ENCODE measurements at places on chromosomes 7 and 10.

DNA sequence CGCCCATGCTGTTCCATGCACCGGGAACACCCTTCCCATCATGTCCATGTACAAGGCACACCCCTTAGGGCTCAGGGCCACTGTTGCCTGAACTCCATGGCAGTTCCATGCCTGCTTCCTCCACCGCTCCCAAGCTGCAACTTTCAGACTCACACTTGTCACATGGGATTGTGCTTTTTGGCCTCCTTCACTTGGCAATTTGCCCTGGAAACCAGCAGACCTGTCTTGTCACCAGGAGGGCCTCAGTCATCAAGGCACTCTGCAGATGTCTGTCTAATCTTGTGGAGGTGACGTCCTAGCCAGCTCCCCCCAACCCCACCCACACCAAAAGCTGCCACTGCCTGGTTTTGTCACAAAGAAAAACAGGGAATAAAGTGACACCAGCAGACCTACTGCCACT lies 47.5 kb downstream of the CARD11 start:
- DNase-seq: no peak

DNA sequence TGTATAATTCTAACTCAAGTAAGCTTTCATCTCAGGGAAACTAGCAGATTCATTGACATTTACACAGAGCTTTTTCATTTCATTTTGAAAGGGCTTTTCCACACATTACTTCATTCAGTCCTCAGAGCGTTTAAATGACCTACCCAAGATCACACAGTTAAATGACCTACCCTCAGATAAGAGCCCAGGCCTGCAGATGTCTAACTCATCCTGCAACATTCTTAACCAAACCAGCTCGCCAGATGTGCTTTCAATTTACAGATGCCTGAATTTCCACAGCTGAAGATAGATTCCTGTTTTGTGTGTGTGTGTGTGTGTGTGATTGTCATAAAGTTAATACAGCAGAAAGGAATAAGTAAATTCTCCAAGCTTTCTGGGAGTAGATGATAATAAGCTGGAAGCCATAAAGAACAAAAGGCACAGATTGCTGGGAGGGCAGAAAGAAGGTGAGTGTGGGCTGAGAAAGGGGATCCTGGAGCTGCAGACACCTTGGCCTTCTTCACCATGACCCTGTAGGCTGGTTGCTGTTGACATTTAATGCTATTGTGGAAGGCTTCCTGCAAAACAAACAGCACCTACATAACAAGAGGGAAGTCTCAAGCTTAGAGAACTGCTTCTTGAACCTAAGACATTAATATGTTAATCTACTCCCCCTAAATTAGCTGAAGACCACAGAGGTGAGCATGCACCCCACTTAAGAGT lies 489.7 kb upstream of the CELF2 start:
- no peak for DNase-seq

GRCh38 chr10:19154375-19154774 lies 105.8 kb downstream of the MALRD1 start:
- no peak for DNase-seq

GRCh38 chr10:31599626-31600504 lies 280.8 kb downstream of the ZEB1 start:
- no peak for DNase-seq

- no peak for DNase-seq
Observed at GRCh38 chr10:5615316-5615715, 51.1 kb downstream of the ASB13 start.

- DNase-seq: no peak
Observed at GRCh38 chr10:64733980-64734379, 1212.8 kb downstream of the REEP3 start.

- DNase-seq: no peak
Observed at GRCh38 chr10:35216303-35216905, 89.8 kb downstream of the CREM start.

- no peak for DNase-seq
Observed at GRCh38 chr10:31978156-31978483, 49.5 kb upstream of the ARHGAP12 start.

DNA sequence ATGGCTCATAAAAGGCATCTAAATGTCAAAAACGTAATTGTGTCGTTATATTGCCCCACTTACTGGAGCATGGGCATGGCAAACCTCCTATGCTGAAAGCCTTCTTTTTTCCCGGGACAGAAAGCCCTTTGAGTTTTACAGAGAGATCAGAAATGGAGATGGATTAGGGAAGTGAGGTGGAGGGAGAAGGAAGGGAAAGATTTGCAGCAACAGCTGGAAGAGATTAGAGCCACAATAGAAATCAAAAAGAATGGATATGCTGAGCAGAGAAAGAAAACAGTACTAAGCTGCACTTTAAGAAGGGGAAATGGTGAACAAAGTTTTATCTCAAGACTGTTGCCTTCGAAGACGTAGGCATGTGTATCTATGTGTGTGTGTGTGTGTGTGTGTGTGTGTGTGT lies 97.2 kb upstream of the PCGF5 start:
- DNase-seq: no peak

- DNase-seq: no peak
Observed at GRCh38 chr7:116780966-116781365, 81.4 kb upstream of the CAPZA2 start.

GRCh38 chr10:6062101-6062771 lies at the start of gene IL2RA:
TSS of gene IL2RA (minus strand) at chr10:6062367. CDS start at chr10:6062151, 216 bp downstream.
- DNase-seq: peak; percentile 52

GRCh38 chr7:111180338-111180737 lies 89.4 kb downstream of the LRRN3 start:
- no peak for DNase-seq

DNA sequence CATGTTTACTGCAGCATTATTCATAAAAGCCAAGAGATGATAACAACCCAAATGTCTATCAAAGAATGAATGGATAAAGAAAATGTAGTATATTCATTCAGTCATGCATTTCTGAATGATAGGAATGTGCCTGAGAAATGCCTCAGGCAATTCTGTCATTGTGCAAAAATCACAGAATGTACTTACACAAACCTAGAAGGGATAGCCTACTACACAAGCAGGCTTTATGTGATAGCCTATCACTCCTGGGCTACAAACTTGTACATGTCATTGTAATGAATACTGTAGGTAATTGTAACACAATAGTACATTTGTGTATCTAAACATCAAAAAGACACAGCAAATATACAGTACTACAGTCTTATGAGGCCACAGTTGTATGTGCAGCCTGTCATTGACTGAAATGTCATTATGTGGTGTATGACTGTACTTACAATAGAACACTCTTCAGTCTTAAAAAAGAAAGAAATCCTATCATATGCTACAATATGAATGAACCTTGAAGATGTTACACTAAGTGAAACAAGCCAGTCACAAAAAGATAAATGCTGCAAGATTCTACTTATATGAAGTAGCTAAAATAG lies 141.8 kb upstream of the GPR22 start:
- no peak for DNase-seq

DNA sequence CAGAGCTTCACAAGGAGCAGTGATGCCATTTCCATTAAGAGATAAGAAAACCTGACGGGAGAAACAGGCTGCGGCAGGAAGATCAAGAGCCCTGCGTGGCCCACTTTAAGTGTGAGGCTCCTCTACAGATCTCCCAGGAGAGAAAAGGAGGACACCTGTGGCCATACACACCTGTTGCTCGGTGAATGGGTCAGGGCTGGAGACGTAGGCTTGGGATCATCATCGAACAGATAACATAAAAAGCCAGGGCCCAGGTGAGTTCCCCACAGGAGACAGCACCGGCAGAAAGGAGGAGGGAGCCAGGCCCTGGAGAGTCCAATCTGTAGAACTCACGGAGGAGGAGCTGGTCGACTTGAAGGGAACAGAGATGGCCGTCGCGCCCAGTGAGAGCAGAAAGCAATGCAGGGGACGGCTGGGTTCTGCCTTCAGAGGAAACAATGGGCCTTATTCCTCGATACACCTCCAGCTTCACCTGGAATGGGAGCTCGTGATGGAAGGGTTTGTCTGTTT lies 556.8 kb downstream of the DNAJB6 start:
- no peak for DNase-seq

GRCh38 chr10:96716390-96716789 lies 3.9 kb downstream of the PIK3AP1 start:
- DNase-seq: no peak

DNA sequence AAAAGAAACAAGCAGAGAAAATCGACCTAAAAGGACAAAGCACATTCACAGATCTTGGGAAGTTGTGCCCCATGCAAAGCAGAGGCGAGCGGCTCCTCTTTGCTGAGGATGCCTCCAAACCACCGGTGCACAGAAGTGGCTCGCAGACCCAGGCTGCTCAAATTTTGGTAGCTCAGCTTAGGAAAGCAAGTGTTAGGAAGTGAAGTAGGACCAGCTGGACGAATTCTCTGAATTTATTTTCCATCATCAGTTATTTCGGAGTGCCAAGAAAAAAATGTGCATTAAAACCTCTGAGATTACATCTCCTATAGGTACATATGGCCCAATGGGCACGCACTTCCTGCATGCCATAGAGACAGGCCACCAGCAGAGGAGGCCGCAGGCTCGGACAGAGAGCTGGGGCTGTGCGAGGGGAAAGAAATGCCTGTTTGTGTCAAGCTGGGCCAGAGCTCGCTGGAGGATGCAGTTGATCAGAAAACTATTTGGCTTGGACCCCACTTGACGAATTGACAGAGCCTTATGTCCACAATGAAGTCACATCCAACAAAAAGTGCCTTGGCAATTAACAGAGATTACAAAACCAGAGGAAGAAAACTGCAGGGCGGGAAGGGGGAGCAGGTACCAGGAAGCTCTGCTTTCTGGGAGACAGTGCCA lies 122.3 kb upstream of the LYZL2 start:
- DNase-seq: no peak

DNA sequence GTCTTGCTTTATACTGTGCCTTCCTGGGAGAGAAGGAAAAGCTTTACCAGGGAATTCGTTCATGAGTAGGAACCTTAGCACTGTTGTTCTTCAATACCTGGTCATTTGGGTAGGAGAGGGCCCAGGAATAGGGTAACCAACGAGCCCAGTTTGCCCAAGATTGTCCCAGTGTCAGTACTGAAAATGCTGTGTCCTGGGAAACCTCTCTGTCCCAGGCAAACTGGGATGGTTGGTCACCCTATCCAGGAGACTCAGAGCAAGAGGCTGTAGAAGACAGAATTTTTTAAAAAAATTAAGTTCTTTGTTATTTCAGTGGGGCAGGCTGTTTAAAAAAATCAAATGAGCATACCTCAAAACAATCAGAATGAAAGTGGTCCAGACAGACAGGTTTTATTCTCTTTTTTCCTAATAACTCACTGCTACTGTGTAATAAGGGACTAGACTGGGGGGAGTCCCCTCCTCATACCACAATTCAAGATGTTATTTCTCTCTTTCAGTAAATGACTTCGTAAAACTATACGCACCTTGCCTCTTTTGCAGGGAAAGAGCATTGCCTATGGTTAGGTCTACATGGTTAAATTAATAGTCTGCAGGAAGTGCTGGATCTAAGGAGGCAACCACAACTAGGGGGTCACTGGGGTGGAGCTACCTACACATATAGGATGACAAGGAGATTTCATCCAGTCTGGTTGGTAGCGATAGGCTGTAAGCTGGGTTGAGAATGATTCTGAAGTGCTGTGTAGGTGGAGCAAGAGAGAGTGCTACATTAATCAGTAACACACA lies 41.1 kb upstream of the FAM133B start:
- no peak for DNase-seq

GRCh38 chr10:114389426-114389825 lies 14.9 kb downstream of the AFAP1L2 start:
- DNase-seq: no peak

DNA sequence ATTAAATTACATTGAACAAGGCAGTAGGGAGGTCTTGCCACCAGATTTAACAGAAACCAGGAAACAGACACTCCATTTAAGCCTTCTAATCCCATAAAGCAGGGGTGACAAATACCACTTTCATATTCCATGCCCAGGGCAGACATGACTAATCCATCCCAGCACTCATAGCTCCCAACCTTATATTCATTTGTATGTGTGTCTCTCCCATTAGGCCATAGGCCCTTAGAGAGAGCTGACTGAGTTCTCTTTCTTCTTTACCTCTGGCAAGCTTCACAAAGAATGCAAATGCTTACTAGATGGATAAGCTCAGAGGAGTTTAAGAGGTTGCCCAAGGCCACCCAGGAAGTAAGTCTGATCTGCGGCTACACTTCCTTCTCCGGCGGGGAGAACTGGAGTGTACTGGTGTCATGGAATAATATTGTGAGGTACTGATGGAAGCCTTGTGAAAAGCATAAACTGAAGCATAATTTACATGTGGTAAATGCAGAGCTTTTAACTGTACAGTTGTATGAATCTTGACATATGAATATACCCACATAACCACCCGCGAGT lies 239.7 kb upstream of the HABP2 start:
- no peak for DNase-seq

- DNase-seq: no peak
Observed at GRCh38 chr7:7271094-7271874, 88.9 kb downstream of the C1GALT1 start.

DNA sequence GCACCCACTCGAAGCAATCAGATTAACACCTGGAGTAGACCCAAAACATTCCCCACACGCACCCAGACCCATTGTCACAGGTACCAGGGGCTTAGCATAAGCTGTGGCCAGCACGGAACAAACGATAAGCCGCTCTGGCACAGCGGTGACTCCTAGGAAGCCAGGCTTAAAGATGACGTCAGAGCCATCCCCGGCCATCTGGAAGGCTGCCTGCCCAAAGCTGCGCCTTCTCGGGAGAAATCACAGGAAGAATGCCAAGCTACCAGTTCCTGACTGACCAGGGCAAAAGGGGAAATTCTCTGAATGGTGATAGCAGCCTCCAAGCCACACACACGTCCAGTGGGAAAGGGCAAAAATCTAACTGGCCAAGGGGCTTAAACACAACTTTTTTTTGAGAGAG lies 13.0 kb upstream of the WIPI2 start:
- DNase-seq: no peak

DNA sequence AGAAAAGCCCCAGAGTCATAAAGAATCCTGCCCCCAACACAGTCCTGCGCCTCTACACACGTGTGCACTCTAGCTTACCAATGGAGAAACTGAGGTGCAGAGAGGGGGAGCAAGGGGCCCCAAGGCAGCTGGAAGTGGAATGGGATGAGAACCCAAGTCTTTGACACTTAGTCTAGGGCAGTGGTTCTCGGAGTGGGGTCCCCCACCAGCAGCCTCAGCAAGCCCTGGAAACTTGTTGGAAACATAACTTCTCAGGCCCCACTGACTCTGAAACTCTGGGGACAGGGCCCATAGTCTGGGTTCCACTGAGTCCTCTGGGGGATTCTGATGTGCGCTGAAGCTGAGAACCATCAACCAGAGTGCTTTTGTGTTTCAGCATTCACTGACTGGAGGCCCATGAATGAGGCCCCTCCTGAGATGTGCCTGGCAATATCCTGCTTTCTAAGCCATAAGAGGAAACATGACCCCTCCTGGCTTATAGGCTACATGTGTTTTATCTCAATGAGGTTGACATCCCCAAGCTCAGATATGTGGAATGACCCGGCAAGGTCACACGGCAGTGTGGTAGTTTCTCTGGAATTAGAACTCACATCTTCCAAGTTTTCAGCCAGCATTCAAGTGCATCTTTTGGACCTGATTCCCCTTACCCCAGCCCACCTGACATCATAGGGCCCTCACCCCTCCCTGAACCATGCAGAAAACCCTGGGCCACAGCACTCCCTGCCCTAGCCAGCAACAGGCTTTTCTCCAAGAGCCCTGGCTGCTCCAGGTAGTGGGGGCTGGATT lies 147.3 kb upstream of the PCBD1 start:
- no peak for DNase-seq

All from activated B cell treated with CpG ODN at 0.5 μM for 24 hours (primary cell).